ENCODE measurements at places on chromosomes 3 and 15. TPM values are rescaled to one million over a fixed set of nuclear protein-coding genes. Genes with fewer than 3 reads are reported as not detected.

CHD2 gene
- 37.5 TPM for total RNA-seq

POTEB3 gene
- not detected for total RNA-seq

CHDH gene
- total RNA-seq = not detected

- peak; percentile 52 for DNase-seq
Observed at GRCh38 chr15:86852741-86853140, 773.1 kb downstream of the AGBL1 start.

DNA sequence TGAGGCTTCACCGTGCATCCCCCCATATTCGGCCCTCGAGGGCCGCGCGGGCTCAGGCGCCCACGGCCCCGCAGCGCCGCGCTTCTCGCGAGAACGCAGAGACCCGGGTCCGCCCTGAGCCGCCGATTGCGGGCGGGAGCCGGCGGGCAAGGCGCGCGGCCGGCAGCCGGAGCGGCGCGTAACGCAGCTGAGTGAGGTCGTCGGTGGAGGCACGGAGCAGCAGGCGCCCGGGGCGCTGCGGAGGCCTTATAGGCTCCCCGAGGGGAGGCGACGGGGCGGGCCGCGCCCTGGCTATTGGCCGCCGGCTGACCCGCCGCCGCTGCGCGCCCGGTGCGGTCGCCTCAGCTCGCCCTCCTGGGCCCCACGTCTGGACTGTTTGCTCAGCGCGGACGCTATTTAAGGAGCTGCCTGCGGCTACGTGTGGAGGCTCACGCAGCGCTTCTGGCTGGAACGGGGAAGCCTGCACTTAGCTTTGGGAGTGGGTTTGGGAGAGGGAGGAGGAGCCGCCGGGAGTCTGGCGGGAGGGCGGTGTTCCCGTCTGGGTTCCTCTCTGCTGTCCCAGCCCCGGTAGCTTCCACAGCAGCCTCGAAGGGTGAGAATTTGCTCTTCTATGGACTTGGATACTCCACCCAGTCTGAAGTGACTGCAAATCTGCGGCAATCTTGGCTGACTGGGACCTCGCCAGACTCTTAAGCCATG is at the start of gene PLOD2:
Gene PLOD2 (minus strand): TSS at position 221 of the 699 bp plus-strand sequence. CDS start 195 bp downstream, at position 26.
- peak; percentile 97 for DNase-seq

DNA sequence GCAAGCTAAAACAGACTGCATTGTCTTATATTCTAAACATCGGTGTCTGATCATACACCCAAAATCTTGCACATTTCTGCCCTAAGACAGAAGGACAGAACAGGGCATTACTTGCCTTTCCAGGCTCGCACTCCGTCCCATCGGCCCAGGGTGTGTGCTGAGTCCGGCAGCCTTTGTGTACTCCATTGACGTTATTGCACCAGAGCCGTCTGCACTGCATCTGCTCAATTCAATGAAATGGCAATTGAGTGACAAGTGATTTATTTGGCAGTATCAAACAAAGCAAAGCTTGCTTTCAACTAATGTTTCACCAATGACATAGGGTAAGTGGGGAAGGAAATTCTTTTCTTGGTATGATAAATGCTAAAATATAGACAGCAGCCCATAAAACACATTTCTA is 40.0 kb downstream of the ADAMTS9 start:
- DNase-seq = no peak

Measured in RPMI7951 (cell line).